ENCODE measurements at places on chromosomes 11 and 22. TPM values are rescaled to one million over a fixed set of nuclear protein-coding genes. Genes with fewer than 3 reads are reported as not detected.

IFITM1 gene
- total RNA-seq, result 45.6 TPM

PLEKHB1 gene
- 127 TPM for total RNA-seq

C11orf86 gene
- not detected for total RNA-seq

AAMDC gene
- total RNA-seq, result 12.9 TPM

PARVA gene
- total RNA-seq, result 22.9 TPM
